ENCODE measurements at places on chromosomes 2 and 18.
A peak's percentile ranks its signal among the peaks of the same experiment; 100 is the strongest.

GRCh38 chr2:164710837-164711765, 89.8 kb upstream of the GRB14 start:
- no peak for DNase-seq

GRCh38 chr2:1659951-1660565, 84.3 kb downstream of the PXDN start:
- no peak for DNase-seq

DNA sequence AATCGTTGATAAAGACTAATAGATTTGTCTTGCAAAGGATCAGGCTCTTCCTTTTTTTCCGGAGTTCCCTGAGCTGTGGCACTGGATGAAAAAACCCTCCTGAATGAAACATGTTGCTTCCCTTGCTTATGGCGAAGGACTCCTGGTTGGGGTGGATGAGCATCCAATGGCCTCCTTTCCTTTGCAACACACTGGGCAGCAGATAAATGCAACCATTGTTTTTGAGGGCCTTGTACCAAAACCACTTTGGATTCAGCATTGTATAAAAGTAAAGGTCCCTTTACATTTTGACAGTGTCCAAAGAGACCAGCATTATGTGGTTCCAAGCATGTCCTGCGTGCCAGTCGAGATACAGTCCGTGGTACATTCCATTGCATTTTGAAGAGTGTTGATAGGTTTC, 44.7 kb downstream of the FAM210A start:
- DNase-seq: no peak

DNA sequence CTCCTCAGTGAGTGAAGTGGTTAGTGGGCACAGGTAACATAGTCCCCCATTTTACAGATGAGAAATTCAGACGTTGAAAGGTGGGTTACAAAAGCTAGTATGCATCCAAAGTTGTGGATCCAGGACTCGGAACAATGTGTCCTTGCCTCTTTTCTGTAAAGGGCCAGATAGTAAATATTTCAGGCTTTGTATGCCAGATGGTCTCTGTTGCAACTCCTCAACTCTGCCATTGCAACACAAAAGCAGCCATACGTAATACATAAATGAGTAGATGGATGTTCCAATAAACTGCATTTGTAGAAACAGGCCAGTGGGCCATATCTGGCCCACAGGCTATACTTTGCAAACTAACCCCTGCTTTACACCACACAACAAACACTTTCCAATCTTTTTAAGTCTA, 166.6 kb upstream of the PKDCC start:
- peak; percentile 7 for DNase-seq

DNA sequence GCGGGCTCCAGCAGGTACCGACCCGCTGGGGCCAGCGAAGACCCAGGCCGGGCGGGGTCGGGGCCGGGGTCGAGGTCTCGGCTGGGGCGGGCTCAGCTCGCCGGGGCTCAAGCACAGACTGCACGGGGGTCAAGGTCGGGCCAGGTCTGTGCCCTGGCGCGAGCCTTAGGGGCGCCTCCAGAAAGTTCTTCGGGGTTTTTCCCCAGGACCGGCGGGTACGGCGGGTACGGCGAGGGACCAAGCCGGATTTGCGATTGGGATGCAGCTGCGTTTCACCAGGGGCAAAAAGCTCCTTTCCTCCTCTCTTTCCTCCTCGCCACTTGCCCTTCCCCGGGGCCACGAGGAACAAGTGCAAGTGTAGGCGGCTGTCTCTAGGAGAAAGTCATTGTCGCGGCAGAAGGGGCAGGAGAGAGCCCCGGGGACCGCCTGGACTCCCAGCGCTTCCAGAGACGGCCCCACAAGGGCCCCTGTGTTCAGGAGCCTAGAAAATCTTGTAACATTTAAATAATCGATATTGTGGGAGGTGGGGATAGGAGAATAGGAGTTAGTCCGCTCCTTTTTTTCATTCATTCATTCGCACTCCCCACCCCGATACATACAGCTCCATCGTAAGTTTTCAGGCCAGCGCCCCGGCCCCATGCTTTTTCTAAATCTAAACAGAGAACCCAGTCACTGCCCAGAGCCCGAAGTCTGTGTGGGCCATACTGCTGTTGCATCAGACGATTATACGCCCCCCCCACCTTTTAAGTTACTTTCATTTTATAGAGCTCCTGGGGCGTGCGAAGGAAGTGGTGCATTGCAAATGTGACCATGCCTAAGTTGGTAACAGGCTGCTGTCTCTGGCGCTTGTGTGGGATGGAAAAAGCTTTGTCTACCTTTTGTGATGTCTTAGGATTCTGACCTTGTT, 679 bp downstream of the PMAIP1 start:
- DNase-seq: peak; percentile 90

DNA sequence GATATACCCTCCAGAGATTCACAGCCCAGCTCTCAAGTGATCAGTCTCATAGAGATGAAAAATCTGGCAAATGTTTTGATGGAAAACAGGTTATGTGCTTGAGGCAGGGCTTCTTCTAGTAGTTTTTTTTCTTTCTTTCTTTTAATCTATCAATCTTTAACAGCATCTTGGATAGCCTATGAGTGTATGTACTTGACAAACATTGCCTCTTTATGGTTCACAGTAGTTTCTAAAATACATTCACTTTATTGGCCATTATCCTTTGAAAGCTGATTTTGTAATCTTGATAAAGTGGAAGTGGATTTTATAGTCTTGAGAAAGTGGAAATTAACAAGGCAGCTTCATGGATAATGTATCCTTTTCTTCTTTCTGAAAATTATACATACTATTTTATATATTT, 51.4 kb upstream of the IL1R1 start:
- no peak for DNase-seq

DNA sequence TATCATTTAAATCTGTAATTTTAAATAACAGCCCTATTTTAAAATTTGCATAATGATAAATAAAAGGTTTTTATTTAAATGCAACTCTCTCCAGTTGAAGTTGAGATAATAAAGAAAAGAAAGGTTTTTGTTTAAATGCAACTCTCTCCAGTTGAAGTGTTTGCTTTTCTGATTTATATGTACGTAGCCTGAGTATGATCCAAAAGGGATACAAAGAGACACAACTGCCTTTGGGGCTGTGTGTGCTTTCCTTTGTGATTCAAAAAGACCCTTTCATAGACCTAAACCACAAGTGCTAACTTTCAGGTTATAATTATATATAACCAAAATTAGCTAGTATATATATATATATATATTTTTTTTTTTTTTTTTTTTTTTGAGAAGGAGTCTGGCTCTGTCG, 76.2 kb upstream of the MFF start:
- DNase-seq: no peak

GRCh38 chr2:230685178-230685577, 27.5 kb upstream of the CAB39 start:
- no peak for DNase-seq

DNA sequence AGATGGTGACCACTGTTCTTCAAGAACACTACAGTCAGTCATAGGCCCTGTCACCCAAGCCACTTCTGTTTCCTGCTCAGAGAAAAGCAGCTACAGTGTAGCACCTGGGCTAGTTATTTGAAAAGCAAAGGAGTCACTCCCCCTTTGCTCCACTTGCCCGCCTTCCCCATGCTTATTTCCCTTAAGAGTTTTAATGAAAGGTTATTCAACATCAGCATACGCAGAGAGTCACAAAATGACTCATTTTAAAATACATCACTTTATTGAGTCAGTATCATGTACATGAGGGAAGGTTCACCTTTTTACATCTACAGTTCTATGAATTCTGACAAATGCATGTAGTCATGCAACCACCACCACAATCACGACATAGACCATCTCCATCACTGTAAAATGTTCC, 71.3 kb downstream of the TNFRSF11A start:
- no peak for DNase-seq

DNA sequence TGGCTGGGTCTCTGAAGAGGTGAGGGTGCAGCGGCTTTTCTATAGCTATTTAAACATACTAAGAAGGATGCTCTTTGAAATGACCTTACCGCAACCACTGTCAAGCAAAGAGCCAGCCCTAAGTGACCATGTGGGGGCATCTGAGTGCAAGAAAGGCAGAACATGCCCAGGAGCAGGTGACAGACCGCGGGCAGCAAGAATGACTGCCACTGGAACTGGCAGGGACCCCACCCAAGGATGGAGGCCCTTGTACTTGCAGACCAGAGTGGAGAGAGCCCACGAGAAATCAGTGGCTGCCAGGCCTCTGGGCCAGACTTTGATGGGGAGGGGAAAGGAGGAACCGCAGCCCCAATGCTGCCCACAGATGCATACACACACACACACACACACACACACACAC, 33.1 kb downstream of the DNMT3A start:
- no peak for DNase-seq

DNA sequence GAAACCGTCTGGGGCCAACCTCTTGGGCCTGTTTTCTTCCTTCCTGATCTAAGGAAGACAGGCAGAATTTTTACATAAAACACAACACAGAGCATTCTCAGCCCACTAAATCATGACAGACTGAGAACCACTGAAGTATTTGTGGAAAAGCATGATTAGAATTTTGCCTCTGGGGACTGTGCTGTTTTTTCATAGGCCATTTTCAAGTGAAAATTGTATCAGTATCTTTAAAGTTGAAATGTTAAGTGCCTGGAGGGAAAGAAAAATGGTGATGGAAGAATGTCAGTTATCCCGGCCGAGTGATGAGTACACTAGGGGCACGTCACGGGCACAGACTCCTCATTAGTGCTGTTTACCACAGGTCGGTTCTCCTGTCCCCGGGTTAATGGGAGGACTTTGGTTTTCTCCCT, 36.9 kb downstream of the EHD3 start:
- no peak for DNase-seq

- DNase-seq: no peak
These were observed 59.4 kb downstream of the NPAS2 start for GRCh38 chr2:100879296-100879695.

GRCh38 chr18:52070291-52070756, 269.7 kb upstream of the DCC start:
- no peak for DNase-seq

- no peak for DNase-seq
These were observed 139.3 kb downstream of the SPP2 start for GRCh38 chr2:234189786-234190300.

- peak; percentile 75 for DNase-seq
These were observed 150.8 kb downstream of the AQP4 start for GRCh38 chr18:26714739-26715138.

GRCh38 chr2:96397756-96398530, 62.4 kb downstream of the NCAPH start:
- no peak for DNase-seq

GRCh38 chr2:216930716-216931115, 70.9 kb upstream of the TNP1 start:
- DNase-seq: no peak

GRCh38 chr2:28658369-28658768, 93.3 kb upstream of the PPP1CB start:
- no peak for DNase-seq

DNA sequence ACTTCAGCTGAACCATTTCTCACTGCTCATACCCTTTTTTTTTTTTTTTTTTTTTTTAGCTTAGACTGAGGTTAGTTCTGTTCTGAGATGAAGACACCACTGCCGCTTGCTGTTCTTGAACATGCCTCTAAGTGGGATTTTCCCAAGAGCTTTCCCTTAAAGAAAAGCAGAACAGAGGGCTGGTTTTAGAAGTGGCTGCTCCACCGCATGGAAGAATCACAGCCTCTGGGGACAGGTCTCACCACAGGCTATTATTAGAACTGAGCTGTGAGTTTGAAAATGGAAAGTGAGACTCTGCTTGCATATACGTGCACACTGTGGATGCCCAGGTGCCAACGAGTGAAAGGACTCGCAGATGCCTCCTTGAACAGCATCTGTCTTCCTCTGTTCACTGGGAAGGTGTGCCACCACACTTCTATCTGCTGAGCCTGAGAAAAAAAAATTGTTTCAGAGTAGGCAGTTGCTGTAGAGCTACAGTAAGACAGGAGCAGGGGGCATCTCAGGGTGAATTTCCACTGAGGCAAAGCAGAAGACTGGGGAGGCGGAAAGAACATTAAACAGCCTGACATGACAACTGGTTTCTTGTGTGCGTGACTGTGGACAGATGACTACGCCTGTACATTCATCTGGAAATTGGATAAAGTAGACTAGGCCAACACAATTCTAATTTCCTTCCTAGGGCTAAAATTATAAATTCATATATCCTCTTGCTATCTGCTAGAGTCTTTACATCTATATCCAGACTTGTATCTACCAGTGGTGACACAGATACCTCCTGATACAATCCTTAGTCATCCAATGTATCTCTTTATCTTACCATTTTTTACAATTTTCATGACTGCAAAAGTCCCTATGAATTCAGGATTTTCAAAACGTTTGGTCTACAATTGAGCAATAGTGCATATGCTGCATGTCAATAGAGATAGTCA, 1045.7 kb upstream of the CELF4 start:
- peak; percentile 5 for DNase-seq

GRCh38 chr18:22840606-22841144, 92.5 kb upstream of the RBBP8 start:
- no peak for DNase-seq

DNA sequence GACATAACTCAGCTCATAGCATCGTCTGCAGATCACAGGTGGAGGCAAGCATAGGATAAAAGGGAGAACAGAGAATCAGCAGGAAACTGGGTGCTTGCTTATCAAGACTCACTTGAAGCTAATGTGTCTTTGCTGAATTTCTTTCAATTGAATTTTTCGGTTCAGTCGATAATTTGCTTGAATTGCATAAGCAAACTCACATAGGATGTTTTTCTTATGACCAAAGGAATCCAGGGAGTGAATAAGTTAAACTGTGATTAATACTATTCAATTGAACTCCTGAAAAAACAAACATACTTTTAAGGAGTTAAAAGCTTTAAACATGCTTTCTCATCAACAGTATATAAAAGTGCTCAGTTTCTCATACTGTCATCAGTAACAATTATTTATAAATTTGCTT, 707.1 kb upstream of the ACVR2A start:
- no peak for DNase-seq

GRCh38 chr18:49608366-49609255, 46.8 kb downstream of the LIPG start:
- peak; percentile 14 for DNase-seq

Data from hematopoietic multipotent progenitor cell treated with erythropoietin and hydrocortisone succinate and interleukin-3 and kit ligand, for 4 days (in vitro differentiated cells).